ENCODE measurements at places on chromosomes 3 and 15.

DNA sequence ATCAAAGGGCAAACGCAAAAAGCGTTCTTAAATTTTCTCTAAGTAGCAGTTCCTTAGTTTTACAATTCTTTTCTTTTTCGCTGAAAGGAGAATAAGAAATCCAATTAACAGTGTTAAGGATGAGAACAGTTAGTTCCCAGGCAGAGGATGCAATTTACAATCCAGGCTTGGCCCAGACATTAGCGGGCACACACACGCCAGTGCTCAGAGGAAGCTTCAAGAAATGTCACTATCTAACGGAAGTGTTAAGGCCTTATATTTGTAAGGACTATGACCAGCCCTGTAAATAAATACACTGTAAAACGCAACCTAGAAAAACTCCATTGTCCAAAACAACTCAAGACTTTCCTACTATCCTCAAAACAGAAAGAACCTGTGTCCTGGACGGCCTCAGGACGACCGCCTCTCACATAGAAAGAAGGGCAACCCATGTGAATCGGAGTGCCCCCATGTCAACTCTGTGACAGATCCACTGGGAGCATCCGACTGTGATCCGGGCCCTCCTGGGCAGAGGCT, 1.3 kb downstream of the ACAP2 start:
- peak; percentile 41 for DNase-seq

GRCh38 chr3:53579636-53580035, 85.2 kb downstream of the CACNA1D start:
- DNase-seq, result no peak

DNA sequence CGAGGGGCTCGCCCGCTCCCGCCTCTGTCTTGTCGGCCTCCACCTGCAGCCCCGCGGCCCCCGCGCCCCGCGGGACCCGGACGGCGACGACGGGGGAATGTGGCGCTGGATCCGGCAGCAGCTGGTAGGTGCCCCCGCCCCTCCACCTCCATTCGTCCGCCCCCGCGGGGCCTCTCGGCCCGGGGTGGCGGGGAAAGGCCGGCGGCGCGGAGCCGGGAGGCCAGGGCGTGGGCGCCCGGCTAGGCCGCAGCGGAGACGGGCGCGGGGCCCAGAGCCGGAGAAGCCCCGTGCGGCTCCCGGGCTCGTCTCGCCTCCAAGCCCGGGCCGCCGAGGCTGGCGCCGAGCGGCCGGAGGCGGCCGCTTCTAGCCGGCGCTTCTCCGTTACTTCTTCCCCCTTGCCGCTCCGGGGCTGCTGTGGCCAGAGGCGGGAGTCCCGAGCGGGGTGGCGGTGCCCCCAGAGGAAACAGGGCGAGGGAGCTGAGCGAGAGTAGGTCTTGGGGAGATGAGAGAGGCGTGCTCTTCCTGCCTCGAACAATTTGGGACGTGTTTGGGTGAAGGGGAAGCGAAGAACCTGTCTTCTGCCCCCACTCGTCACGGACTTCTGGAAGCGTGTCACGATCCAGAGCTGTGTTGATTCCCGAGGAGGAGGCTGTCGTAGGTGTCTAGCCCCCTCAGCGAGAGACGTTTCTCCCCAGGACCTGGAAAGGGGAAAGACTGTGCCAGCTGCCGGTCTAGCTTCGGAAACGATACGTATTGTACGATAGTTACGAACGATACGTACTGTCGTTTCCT, 555 bp downstream of the ATP11B start:
- DNase-seq, result peak; percentile 32

GRCh38 chr3:78963771-78964170, 804.0 kb downstream of the ROBO1 start:
- no peak for DNase-seq

DNA sequence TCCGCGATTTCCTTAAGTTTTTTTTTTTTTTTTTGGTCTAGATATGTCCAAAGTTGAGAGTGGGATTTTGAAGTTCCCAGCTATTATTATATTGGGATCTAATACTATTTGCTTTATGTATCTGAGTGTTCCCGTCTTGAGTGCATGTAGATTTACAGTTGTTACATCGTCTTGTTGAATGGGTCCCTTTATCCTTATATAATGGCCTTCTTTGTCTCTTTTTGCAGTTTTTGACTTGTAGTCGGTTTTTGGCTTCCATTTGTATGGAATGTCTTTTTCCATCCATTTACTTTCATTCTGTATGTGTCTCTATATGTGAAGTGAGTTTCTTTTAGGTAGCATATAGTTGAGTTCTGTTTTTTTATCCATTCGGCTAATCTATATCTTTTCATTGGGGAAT, 35.6 kb downstream of the CRYBG3 start:
- DNase-seq, result no peak

DNA sequence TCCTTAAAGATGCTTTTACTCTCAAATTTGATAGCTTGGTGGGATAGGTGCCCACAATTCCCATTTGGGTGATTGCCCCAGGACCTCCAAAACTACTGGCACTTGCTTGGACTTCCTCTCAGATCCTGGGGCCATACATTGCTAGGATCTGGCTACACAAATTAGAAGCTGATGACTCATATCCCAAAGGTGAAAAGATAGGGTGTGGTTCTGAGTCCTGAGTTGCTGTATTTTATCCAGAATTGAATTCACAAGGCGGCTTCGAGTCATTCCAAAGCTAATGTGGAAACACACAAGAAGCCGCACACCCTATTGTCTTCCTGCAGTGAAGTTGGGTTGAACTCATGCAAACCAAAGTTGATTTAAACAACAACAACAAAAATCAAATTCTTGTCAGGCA, 53.4 kb downstream of the DUT start:
- no peak for DNase-seq

DNA sequence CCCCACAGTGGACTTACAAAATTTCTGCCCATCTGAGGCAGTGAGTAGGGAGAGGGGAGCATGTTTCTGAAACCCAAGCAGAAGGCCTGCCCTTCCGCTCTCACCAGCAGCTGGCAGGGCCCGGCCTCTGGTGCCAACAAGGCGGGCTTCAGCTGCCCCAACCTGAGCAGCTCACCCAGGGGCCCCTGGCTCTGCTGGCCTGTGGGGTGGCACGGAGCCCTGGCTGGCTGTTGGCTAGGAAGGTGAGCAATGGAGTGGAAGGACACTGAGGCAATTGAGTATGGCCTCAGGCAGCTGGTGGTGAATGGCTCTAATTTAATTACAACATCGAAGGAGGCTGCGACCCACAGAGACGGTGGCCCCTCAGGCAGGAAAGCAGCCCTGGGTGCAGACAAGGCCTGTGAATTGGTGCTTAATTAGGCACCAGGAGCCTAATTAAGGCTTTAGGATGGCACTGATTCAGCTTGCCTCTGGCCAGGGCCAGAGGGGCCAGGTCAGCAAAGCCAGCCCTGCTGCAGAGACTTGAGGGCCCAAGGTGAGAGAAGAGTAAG, 60.9 kb downstream of the ST8SIA2 start:
- no peak for DNase-seq

DNA sequence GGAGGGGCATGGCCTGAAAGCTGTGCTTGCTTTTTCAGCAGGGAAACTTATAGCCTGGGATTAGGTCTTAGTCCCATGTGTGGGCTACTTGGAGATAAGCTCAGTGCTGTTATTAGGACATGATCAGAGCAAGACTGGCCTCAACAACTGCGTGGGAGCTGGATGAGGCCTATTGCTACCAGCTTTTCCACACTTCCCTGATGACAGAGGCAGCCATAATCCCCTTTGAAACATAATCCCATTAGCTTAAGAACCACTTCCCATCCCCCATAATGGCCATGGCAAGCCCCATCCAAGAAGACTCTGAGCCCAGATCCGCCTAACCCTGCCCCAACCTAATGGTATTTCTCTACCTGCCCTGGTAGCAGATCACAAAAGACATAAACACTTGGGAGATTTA, 26.6 kb upstream of the GK5 start:
- no peak for DNase-seq

- DNase-seq, result no peak
These were observed 58.3 kb upstream of the ALDH1A3 start for GRCh38 chr15:100821327-100821726.

DNA sequence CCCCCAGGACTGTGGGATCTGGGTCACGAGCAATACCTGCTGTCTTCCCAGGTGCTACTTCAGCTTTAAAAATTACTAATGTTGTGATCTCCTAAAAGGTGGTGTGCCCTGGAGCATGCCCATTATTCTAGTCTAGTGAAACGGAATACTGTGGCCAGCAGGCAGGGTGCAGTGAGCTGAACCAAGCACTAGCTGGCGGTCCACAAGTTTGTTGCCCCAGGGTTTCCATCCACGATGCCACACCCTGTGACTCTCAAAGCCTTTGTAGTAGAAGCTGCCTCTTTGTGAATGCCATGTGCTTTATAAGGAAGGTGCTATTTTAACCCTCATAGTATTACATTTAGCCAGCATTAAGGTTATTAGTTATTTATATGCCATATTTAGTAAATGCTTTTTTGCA, 49.1 kb downstream of the PXYLP1 start:
- no peak for DNase-seq

DNA sequence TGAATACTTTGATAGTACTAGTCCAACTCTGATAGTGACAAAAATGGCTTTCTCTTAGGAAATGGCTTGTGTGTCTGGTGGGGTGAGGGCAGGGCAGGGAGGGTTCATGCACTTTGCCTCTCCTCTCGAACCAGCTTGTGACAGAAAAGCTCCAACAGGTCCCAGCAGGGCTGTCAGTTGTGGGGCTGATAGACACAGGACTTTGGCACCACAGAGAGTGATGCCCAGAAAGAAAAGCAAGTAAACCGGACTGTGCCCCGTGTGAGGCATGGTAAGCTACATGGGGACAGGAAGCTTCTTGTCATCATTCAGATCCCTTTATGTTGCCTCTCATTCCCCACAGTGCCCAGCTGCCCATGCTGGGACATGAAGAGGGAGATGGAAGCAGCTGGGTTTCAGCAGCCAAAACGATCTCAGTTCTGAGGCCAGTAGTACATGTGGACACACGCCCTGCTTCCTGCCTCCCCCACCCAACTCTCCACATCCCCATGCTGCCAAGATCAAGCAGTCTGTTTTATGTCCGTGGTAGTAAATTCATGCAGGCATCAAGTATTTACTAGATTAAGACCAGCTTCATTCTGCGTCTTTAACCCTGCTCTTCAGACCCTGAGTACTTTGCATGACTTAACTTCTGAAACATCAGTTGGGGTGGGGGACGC, 29.7 kb upstream of the LIPC start:
- DNase-seq, result no peak

GRCh38 chr3:150639262-150639661, 36.1 kb downstream of the SELENOT start:
- DNase-seq, result no peak

DNA sequence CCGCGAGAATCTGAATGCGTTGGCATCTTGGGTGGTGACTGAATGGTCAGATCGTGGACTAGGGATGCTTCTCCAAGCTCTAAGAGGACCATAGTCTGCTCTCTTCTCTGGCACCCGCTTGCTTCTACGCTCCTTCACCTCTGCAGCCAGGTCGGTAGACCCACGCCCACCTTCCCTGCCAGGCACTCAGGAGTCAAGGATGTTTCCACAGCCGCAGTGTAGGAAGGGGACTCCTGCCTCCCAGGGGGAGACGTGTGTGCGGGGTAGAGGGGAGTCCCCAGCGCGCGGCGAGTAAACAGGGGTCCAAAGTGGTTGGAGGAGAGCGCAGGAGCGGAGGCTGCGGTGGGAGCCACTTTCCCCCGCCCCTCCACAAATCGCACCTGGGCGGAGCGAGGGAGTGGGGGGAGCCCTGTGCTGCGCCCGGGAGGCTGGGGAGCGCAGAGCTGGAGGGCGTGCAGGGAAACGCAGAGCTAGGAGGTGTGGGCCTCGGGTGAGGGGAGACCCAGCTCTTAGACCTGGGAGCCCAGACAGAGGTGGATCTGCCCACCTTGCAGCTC, 1.7 kb downstream of the LRRC3B start:
- no peak for DNase-seq

DNA sequence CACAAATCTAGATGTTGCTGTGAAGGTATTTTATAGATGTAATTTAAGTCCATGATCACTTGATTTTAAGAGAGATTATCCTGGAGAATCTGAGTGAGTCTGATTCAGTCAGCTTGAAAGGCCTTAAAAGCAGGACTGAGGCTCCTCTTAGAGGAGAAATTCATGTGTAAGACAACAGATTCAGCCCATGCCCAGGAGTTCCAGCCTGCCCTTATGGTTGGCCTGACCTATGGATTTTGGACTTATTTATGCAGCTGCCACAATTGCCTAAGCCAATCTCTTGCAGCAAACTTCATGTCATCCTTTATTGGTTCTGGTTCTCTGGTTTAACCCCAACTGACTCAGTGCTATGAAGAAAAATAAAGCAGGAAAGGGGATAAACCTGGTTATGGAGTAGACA, 296.5 kb upstream of the RASGRP1 start:
- no peak for DNase-seq

DNA sequence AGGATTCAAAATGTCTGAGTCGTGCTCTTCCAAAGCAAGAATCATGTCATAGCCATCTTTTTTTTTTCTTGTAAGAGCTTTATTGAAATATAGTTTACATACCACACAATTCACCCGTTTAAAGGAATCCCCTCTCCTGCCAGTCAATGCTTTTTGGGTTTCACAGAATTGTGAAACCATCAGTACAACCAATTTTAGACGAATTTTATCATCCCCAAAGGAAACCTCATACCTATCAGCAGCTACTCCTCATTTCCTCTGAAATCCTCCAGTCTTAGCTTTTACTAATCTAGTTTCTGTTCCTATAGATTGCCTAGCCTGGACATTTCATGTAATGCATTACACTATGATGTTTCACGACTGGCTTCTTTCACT, 39.6 kb downstream of the ADIPOQ start:
- DNase-seq, result no peak

- no peak for DNase-seq
These were observed 870 bp upstream of the TSEN2 start for GRCh38 chr3:12483410-12483809.

- DNase-seq, result no peak
These were observed 245.9 kb upstream of the IGF1R start for GRCh38 chr15:98402486-98402885.

DNA sequence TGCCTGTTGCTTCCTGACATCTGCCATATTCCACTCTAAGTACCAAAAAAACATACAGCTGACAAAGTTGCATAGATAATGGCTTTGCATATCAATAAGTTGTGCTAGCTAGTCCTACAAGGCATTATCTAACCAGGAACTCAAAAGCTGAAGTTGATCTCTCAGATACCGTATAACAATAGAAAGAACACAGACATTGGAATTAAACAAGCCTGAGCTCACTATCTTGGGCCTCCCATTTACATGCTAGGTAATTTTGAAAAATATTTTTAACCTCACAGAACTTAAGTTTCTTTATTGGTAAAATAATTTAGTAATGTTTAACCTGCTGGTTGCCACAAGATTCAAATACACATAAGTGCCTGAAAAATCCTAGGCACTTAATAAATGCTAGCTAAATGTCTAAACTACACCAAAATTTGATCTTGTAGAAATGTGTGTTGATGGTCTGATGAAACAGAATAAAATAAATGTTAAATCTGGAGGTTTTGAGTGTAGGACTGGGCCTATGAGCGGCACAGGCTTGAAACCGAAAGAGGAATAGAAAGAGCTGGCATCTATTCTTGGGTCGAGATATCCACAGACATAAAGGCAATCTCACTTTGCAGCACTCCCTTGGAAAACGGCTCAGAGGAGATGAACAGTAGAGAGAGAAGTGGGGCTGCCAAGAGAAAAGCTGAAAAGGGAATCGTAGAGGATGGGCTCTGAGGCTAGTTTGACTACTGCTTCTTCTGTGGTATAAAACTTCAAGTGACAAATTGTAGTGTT, 29.9 kb upstream of the TTC14 start:
- no peak for DNase-seq

GRCh38 chr15:35168464-35168863, 83.4 kb upstream of the NANOGP8 start:
- DNase-seq, result peak; percentile 6

Measured in kidney capillary endothelial cell (primary cell).